ENCODE measurements at places on chromosomes 1 and 21.

GRCh38 chr1:207890136-207890738 lies 20.7 kb downstream of the CD34 start:
- DNase-seq: peak; percentile 91

- DNase-seq: no peak
Measured at GRCh38 chr1:84998642-84999280, 1.8 kb upstream of the MCOLN2 start.

GRCh38 chr1:225042263-225042662 lies 112.8 kb downstream of the DNAH14 start:
- DNase-seq: no peak

GRCh38 chr21:39321424-39321823 lies 8.0 kb upstream of the BRWD1 start:
- DNase-seq: no peak

GRCh38 chr1:172460177-172460576 lies 16.3 kb upstream of the PIGC start:
- no peak for DNase-seq

- DNase-seq: no peak
Measured at GRCh38 chr1:19003371-19004290, 47.2 kb upstream of the IFFO2 start.

DNA sequence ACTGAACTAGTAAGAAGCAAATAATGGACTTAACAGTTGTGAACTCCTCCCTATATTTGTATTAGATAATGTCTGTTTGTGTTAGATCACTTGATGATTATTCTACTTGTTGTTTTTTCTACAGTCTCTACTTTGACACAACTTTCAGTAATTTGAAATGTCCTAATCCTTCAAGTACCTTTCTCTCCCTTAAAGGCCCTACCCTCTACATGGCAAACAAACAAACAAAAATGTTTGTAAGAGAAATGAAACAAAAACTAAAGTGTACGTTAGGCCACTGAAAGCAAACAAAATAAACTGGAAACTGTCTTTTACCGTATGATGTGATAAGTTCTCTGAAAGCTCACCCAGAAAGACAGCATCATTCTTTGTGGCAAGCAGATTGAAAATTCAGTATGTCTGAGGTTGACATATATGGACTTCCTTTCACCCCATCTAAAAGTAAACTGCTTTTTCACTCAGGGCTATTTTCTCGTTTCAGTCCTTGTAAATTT lies 255.9 kb upstream of the SNX7 start:
- DNase-seq: no peak

GRCh38 chr1:47371016-47371517 lies 37.5 kb downstream of the CMPK1 start:
- DNase-seq: no peak

GRCh38 chr1:205481629-205482151 lies 22.8 kb upstream of the CDK18 start:
- no peak for DNase-seq

DNA sequence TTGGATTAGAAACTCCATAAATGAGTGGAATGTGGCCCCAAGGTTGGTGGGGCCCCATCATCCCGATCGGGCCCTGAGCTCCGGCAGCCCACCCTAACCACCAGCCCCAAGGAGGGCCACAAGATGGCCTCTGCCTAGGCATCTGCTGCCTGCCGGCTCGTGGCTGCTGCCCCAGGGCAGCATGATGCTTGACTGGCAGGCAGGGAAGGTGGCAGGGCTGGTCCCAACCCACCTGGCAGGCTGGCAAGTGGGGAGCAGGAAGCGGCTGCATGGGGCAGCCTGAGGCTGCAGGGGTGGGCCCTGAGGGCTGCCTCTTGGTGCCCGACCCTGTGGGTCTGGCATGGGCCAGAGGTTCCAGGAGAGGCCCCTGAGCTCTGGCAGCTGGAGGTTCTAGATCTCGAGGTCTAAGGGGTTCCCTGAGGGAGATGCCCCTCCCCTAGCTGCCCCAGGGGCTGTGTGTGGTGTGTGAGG lies 760 bp upstream of the GJC2 start:
- no peak for DNase-seq

- DNase-seq: no peak
Measured at GRCh38 chr1:56968878-56969495, 3.2 kb upstream of the C8B start.

DNA sequence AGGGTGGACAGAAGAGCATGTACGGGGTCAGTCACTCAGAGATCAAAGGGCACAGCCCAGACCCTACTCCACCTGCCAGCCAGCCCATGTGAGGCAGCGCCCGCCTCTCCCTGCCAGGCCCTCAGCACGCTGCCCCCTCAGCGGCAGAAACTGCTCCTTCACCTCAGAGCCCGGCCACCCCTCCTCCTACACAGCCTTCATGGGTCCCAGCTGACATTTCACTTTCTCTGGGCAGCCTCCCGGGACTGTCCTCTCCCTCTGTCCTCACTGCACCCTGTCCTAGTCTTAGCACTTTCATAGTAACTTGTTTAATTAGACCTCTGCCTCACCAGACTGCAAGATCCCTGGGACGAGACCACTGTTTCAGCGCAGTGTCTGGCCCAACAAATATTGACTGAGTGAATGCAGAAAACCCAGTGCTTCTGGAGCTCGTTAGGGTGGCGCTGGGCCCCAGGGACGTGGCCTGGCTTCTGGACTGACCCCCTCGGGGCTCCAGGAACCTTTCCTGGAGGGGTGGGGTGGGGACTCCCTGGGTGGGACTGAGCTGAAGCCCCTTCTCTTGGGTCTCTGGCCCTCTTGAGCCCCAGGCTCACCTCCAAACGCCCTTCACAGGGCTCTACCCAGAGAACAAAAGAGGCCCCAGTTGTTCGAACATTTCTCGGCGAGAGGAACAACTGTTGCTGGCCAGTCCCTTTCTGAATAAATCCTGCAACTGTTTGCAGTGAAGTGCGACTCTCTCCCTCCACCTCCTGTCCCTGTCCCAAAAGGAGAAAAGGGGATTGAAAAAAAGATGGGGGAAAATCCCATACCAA lies 114.9 kb downstream of the CASZ1 start:
- no peak for DNase-seq

- DNase-seq: peak; percentile 4
Measured at GRCh38 chr1:19374926-19375325, 62.8 kb downstream of the SLC66A1 start.

DNA sequence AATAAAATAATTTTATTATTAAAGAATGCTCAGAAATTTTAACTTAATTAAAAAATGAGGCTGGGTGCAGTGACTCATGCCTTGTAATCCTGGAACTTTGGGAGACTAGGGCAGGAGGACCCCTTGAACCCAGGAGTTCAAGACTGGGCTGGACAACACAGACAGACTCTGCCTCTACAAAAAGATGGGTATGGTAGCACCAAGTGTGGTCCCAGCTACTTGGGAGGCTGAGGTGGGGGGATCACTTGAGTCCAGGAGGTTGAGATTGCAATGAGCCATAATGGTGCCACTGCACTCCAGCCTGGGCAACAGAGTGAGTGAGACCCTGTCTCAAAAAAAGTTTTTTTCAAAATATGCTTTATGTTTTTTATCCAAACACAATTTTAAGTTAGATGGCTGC lies 25.3 kb downstream of the TMED5 start:
- no peak for DNase-seq

DNA sequence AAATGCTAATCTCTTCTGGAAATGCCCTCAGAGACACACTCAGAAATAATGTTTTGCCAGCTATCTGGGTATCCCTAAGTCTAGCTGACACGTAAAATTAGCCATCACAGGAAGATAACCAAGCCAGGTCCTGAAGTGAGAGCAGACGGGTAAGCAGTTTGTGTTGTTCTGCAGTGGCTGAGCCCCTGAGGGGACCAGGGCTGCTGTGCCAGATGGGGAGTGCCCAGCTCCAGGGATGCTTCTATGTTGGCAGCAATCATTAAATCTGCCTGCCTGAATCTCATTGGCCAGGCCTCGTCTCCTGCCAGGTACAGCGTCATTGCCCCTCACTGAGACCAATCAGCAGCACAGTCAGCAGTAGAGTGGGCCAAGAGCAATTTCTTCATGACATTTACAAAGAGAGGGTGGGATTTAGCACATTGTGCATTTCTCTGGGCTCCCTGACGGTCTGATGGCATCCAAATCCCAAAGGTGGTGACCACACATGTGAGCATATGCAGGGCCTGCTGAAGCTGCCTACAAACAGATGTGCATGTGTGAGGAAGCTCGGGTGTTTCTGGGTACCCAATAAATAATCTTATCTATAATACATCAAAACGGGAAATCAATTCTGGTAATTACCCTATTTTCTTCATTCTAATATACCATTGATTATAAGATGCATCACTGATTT lies 58.7 kb upstream of the LRRN2 start:
- no peak for DNase-seq

DNA sequence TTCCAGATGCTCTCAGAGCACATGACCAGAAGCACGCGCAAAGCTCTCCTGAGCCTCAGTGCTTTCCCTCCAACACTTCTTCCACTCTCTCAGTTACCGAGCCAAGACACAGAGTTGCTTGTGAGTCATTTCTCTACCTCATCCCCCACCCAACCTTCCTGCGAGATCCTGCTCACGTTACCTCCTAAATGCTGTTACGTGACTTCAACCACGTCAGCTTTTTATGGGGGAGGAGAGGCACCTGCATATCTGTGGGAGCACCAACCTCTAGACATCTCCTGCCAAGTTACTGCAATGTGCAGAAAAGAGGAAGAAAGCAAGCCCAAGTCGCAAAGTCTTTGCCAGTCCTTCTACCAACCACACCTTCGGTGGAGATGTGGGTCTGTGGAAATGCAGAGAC lies 27.2 kb upstream of the ERG start:
- no peak for DNase-seq

DNA sequence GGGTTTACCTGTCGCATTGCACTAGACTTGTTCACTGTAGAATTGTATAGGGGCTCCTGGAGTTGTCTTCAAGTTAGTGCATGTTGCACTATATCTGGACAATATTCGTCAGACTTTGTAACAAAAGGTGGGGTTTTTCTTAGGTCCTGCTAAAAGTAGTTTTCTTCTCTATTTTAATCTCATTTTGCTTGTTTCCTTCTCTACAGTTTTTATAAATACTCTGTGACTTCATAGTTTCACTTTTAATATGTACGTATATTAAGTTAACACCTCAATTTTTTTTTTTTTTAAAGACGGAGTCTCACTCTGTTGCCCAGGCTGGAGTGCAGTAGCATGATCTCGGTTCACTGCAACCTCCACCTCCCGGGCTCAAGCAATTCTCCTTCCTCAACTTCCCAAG lies 26.5 kb upstream of the MRPS6 start:
- DNase-seq: no peak

DNA sequence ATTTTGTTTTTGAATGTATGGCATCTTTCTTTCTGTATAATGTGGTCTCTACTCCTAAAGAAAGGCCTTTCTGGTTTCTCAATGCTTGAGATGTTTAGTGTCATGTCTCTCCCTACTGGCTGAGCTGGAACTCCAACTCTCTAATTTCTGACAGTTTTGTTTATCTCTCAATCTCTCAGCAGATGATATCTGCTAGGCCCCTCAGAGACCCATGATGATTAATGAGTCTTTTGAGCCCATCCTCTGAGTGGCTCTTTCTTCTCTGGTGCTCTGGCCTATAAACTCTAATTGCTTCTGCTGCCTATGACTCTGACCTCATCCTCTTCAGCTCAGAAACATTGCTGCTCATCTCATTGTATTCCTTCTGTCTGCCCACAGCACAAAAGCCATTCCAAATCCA lies 46.6 kb downstream of the CRB1 start:
- no peak for DNase-seq

DNA sequence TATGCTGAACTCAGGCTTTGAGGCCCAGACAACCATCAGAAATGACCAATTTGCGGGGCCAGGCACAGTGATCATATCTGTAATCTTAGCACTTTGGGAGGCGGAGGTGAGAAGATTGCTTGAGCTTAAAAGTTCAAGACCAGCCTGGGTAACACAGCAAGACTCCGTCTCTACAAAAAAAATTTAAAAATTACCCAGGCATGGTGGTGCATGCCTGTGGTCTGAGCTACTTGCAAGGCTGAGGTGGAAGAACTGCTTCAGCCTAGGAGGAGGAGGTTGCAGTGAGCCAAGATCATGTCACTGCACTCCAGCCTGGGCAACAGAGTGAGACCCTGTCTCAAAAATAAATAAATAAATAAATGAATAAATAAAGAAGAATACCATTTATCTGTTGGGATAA lies 156.5 kb downstream of the EIF4G3 start:
- DNase-seq: no peak

GRCh38 chr1:157306896-157307295 lies 168.7 kb upstream of the ETV3 start:
- no peak for DNase-seq

DNA sequence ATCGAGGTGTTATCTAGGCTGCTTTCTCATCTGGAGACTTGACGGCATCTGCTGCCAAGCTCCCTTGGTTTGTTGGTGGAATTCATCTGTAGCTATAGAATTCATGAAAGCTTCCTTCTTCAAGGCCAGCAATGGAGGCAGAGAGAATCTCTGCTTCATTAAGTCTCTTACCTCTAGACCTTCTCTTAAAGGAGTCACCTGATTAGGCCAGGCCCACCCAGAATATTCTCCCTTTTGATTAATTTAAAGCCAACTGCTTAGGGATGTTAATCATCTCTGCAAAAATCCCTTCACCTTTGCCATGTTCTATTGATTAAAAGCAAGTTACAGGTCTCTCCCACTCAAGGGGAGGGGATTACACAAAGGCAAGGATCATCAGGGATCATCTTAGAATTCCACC lies 5.3 kb upstream of the NCF2 start:
- no peak for DNase-seq

- no peak for DNase-seq
Measured at GRCh38 chr1:30920827-30921226, 12.3 kb upstream of the SDC3 start.

GRCh38 chr1:241715435-241715834 lies 63.4 kb downstream of the WDR64 start:
- no peak for DNase-seq

DNA sequence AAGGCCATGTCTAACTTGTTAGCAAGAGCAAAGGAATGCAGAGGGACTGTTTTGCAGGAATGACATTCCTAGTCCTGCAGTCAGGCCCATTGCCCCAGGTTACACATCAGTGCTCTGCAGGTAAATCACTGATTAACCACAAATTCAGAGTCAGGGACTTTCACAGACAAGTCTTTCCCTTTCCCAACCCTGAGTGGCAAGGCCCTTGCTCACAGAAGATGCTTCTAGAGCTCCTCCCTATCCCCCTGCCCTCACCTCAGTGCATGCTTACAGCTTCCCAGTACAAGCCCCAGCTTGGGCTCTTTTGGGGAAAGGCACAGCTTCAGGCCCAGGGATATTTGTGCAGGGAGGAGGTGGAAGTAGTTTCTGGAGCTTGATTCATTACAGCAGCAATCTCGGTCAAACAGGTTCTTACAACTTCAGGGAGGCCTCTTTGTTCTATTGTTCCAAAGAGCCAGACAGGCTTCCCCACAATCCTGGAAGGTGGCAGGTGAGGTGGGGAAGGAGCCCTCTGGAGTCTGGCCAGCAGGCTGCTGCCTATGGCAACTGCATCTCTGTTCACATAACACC lies 53.9 kb downstream of the CASQ2 start:
- DNase-seq: no peak

- DNase-seq: no peak
Measured at GRCh38 chr1:56382929-56383328, 196.4 kb downstream of the PLPP3 start.
